ENCODE measurements at places on chromosomes 12 and 14.

GRCh38 chr14:22304326-22304725 lies 284.7 kb downstream of the DAD1 start:
- no peak for DNase-seq

DNA sequence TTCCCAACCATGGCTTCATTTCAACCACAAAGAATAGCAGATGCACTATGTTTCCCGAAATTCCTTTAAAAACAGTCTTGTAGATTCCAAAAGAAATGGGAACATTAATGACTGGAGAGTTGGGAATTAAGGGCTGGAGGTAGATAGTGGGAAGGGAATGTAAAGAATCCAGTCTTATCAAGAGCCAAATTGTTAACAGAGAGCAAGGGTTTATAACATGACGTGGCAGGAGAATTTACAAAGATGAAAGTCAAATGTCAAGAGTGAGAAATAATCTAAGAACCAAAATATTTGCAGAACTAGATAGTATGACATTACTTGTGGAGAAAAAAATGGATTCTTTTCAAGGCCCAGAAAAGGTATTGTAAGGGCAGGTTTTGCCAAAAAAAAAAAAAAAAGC lies 200.9 kb downstream of the GRIN2B start:
- DNase-seq, result no peak

DNA sequence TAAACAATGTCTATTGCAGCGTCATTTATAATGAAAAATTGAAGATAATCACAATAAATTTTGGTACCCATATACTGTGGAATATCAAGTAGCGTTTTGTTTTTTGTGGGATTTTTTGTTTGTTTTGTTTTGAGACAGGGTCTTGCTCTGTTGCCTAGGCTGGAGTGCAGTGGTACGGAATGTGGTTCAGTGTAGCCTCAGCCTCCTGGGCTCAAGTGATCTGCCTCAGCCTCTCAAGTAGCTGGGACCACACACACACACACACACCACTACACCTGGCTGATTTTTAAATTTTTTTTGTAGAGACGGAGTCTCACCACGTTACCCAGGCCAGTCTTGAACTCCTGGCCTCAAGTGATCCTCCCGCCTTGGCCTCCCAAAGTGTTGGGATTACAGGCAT lies 6.6 kb downstream of the ZNF664 start:
- DNase-seq, result no peak

DNA sequence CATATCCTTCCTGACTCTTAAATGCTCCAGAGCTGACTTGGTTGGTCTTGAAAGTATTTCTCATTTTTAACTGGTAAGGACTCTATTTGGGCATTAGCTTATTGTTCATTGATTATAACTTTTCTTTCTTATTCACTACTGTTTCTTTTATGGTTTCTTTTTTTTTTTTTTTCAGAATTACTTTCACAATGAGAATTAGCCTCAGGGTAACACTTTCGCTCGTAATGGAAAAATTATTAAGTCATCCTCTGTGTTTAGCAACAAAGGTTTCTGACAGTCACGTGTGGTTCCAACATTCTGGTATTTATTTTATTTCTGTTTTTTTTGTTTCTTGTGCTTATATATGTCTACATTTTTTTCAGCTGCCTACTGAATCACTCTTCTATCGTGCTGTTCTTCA lies 80.0 kb downstream of the METTL25 start:
- no peak for DNase-seq

DNA sequence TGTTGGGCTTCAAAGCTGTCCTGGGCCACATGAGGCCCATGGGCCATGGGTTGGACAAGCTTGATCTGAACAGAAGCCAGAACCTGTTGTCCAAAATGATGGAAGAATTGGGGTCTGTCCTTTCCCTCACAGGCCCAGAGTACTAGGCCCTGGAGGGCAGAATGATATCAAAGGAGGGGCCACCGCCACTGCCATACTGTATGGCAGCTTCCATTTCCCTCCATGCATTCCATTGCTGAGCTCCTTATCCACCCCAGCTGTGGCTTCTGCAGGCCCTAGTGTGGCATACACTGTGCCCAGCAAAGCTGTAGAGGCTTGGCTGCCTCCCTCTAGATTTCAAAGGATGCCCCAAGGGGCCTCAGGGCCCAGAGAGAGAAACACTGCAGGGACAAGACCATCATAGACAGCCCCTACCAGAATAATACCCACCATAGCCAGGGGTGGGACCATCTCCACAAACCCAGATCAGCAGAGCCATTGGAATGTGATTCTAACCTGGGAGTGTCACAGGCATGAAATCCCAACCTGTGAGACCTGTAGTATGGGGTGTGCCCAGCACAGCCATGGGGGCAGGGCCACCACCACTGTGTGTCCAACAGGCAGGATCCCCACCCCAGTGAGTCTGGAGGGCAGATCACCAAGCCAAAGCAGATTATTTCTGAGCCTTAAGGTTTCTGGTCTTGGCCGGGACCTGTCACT lies 61.4 kb upstream of the BEGAIN start:
- DNase-seq, result no peak

- no peak for DNase-seq
Observed at GRCh38 chr14:66045572-66046021, 440.6 kb upstream of the CCDC196 start.

DNA sequence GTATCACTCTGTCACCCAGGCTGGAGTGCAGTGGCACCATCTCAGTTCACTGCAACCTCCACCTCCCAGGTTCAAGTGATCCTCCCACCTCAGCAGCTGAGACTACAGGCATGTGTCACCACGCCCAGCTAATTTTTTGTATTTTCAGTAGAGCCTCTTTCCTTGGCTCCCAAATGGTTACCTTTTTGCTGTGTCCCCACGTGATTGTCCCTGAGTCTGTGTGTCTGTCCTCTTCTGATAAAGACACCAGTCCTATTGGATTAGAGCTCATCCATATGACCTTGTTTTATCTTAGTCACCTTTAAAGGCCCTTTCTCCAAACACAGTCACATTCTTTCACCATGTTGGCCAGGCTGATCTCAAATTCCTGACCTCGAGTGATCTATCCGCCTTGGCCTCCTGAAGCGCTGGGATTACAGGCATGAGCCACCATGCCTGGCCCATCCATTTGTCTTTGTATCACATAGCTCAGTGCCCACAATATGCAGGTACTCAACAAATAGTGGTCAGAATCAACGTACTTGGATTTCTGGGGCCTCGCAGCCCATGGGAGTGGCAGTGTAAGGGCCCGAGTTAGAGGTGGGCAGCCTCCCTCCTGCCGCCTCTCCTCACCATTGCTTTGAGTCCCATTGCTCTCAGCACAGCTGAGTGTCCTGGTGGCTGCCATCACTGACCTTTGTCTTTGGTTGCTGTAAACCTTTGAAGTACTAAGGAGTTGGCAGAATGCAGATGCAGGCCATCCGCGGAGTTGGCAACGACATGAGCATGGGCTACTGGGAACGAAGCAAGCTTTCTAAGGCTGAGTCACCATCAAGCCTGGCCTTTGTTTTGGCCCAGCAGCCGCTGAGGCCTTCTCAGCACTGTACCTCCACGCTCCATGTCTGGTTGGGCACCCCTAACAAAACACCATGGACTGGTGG lies 9.3 kb downstream of the TPCN1 start:
- no peak for DNase-seq

GRCh38 chr14:23430723-23431085 lies 4.8 kb downstream of the MYH7 start:
- peak; percentile 10 for DNase-seq

DNA sequence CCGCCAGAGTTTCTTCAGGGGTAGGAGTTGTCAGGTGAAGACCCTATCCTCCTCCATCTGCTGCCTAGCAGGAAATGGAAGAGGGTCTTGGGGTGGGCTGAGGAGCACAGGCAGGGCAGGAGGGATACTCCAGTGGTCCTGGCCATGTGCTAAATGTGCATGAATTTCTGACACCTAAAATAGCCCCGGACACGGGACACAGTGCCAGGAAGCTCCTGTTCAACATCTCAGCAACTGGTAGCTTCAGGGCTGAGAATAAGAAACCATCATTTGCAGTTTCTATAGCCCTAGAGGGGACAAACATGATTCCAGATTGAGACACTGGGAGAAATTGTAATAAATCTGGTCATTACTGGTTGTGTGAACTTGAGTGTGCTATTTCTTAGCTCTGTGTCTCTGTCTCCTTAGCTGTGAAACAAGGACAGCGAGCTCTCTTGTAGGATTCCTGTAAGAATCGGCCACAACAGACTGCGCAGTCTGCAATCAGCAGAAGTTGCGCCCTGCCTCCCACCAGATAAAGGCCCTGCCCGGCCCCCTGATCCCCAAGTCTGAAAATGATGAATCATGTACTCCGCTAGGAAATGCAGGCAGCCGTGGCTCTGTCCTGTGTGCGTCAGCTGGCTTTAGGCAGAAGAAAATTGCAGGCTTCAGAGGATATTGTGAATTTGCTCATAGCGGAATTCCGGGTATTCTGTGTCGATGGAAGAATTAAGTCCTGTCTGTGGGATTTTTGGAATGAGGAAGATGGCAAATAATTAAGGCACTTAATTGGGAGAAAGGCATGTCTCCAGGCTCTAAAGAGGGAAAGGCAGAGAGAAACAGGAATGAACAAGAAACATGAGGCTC lies 35.2 kb upstream of the MEG3 start:
- no peak for DNase-seq

DNA sequence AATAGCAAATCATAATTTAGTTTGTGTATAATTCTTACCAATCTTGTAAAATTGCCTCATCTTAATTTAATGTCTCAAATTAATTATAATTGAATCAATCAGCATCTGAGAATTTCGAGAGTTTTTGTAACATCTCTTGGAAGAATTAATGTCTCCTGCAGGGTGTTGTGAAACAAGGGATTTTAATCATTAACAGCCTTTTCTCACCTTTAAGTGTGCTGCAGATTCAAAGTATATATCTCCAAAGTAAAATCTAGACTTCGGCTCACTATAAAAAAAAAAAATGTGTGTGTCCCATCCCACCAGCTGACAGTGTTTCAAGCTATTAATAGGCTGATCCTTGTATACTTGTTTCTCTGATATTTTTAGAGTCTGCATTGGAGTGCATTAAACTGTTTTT lies 603.1 kb downstream of the ETNK1 start:
- no peak for DNase-seq

GRCh38 chr12:76356071-76356470 lies 7.9 kb upstream of the BBS10 start:
- DNase-seq, result no peak

- no peak for DNase-seq
Observed at GRCh38 chr12:69903548-69903947, 78.5 kb downstream of the MYRFL start.

GRCh38 chr14:101131451-101131916 lies 228.0 kb upstream of the RTL1 start:
- no peak for DNase-seq

DNA sequence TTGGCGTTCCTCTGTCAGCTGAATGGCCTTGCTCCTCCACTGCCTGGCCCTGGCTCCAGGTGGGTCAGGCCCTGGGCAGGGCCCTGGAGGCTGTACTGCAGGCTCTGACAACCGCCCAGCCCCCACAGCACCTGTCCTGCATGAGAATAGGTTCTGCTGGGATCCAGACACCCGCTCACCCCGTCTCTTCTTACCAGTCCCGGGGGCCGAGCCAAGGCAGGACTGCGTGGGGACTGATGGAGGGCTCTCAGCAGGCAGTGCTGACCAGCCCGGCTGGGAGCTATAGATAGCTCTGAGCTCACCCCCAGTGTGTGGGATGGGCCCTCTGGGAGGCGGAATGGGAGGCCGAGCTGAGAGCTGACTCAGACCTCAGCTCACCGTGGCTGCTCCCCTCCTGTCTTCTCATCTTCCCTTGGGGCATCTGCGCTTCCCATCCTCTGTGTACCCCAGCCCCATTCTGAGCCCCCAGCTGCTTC lies 39.6 kb downstream of the TEAD4 start:
- no peak for DNase-seq

GRCh38 chr12:82800185-82800584 lies 113.5 kb downstream of the TMTC2 start:
- DNase-seq, result peak; percentile 33

DNA sequence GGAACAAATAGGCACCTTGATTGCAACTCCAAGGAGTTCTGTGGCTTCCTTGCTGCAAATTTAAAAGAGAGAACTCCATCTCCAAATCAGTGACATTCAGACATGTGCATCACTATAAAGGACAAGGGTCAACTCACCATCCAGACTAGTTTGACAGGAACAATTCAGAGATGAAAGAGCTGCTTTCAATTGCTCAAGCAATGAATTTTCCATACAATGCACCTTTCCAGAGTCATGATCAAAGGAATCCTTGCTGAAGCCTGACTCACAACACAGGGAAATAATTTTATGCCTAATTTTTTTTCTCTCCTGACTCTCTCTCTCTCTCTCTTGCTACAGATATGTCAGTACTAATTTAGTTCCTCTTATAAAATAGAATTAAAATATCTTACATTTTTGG lies 380.5 kb upstream of the GARIN6 start:
- DNase-seq, result no peak

GRCh38 chr12:111429828-111430432 lies 24.2 kb downstream of the SH2B3 start:
- DNase-seq, result no peak

GRCh38 chr14:29738950-29739349 lies 188.7 kb downstream of the PRKD1 start:
- DNase-seq, result no peak

GRCh38 chr14:54424479-54424901 lies 16.7 kb downstream of the CNIH1 start:
- DNase-seq, result no peak

DNA sequence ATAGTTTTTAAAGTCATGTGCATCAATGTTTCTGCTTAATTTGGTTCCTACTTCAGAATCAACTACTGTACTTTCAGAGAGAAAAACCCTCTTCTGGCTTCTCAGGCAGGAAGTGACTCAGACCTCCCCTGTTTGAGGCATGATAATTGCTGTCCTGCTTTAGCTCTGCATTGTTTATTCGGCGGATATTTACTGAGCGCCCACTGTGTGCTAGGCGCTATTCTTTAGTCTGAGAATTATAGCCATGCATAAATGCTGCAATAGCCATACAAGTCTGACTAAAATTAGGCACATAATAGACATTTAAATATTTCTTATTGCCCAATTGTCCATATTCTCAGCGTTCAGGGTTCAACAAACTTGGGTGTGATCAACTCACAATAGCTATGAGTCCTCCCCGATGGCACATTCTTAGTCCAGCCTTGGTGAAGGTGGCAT lies 6.1 kb upstream of the AMIGO2 start:
- no peak for DNase-seq

Measured in HFF-Myc (cell line).